ENCODE measurements at places on chromosomes 7 and 10.
A peak's percentile ranks its signal among the peaks of the same experiment; 100 is the strongest.

DNA sequence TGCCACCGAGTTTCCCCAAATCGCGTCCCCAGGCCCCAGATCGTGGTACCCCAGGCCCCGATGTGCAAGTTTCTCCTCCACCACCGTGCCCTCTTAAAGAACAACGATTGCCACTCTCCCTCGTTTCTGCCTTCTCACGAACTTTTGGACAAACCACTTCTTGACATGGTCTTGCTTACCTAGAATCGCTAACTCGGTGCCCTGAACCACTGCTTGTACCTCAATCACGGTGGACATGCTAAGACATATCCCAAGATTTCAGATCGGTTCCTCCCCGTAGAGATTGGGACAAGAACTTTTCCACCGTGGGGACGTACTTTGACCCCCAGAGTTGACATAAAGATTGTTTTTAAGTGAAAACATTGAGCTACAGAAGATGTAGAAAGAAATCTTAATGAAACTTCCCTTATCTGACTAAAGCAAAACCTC, 477 bp upstream of the ZC3HAV1 start:
- DNase-seq, result no peak

- DNase-seq, result no peak
Measured at GRCh38 chr7:41448104-41448503, 254.8 kb downstream of the INHBA start.

- DNase-seq, result no peak
Measured at GRCh38 chr7:138755331-138755747, 42.5 kb upstream of the TMEM213 start.

DNA sequence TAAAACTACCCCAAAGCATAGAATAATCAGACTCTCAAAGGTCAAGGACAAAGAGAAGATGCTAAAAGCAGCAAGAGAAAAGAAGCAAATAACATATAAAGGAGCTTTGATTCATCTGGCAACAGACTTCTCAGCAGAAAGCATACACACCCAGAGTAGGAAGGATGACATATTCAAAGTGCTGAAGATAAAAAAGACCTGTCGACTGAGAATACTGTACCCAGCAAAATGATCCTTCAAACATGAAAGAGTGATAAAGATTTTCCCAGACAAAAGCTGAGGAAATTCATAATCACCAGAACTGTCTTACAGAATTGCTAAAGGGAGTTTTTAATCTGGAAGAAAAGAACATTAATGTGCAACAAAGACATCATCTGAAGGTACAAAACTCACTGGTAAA, 14.9 kb downstream of the KCNK18 start:
- DNase-seq, result no peak

GRCh38 chr7:144057954-144058353, 9.2 kb downstream of the OR2A5 start:
- DNase-seq, result no peak

DNA sequence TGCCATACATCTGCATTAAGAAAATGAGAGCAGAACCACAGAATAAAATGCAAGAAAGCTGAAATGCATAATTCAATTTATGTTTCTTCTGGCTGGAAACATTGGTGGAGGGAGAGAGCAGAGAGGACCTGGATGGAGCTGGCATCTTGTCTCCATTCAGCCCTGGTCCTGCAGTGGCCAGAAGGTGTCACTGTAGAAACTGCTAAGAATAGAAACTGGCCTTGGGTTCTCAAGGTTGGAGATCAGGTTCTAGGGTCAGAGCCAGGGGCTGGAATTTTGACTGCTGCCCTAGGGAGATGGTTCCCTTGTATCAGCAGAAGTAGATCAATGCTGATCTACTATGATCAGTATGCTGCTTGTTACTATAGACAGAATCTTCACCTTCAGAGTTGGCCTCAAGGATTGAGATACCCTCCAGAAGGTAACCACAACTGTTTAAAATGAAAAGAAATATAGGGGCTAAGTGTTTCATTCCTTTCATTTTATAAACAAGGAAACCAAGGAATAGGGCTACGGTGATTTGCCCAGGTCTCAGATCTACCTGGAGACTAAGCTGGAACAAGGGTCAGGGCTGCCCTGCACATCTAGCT, 13.1 kb downstream of the TAS2R41 start:
- DNase-seq, result no peak

- no peak for DNase-seq
Measured at GRCh38 chr10:43215758-43216455, 51.0 kb downstream of the RASGEF1A start.

GRCh38 chr7:712381-713138, 13.9 kb upstream of the DNAAF5 start:
- DNase-seq, result no peak

GRCh38 chr7:69699931-69700330, 101.7 kb downstream of the AUTS2 start:
- DNase-seq, result no peak

GRCh38 chr10:15419279-15419874, 48.3 kb upstream of the FAM171A1 start:
- DNase-seq, result peak; percentile 52

- DNase-seq, result no peak
Measured at GRCh38 chr7:139106959-139107358, 2.6 kb downstream of the ZC3HAV1 start.

GRCh38 chr10:97580421-97581367, 3.5 kb upstream of the HOGA1 start:
- no peak for DNase-seq

GRCh38 chr10:124648738-124649137, 95.4 kb downstream of the FAM53B start:
- DNase-seq, result peak; percentile 51

DNA sequence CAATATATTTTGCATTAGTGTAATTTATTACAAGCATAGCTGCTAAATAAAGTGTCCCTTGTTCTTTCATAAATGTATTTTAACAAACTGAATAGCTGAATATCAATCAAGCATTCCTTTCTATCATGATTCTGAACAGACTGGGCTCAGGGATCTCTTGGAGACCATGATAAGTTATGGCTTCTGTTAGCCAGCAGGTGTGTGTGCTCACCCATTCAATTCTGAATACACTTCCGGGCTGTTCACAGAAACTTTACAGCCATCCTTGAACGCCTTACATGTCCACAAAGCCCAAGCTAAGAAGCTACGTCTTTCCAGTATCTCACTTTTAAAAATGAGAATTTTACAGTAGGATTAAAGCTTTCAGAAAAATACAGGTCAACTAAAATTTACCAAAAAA, 115.1 kb downstream of the SVIL start:
- no peak for DNase-seq

DNA sequence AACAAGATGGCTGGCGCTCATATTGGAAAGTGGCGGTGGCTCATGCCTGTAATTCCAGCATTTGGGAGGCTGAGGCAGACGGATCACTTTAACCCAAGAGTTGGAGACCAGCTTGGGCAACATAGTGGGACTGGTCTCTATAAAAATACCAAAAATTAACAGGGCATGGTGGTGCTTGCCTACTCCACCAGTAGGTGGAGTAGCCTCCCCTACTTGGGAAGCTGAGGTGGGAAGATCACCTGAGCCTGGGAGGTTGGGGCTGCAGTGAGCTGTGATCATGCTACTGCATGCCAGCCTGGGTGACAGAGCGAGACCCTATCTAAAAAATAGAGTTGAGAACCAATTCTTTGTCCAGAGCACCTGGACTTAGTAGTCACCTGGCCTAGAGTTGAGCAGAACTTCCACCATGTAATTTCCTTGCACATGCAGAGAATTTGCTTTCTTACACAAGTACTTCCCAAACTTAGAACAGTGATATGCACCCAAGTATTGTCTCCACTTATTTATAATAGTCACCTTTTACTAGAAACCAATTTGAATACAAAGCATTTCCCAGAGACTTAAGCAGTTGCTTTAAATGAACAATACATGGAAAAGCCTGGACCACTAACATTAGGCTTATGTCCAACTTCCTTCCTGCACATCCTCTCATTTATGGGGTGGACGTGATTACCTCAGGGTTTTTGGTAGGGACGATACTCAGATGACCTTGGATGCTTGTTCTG, 15.9 kb downstream of the LAMB4 start:
- DNase-seq, result no peak

GRCh38 chr10:120422457-120422856, 34.6 kb upstream of the PLPP4 start:
- DNase-seq, result no peak

DNA sequence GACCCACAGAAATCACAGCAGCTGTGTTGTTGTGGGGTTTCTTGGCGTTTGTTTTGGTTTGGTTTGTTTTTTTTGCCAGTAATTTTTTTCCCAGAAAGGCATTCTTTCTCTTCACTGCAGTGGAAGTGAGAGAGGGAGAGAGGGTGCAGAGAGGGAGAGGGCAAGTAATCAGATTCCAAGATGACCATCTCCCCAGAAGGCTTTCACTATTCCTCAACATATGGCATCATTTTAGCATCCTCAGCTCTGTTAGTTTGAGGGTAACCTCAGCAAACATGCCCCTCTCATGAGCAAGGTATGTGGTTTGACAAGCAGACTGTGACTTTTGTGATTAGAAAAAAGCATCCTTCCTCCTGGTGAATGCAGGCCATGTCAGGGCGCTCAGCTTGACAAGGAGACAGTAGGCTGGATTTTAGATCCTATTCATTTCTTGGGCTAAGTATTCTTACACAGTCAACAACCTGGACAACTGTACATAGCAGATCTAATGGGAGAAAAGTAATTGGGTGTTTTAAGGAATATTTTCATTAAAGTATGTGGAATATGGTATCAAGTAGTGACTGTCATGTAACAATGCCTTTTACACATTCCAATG, 86.3 kb upstream of the PIK3CG start:
- DNase-seq, result no peak

- no peak for DNase-seq
Measured at GRCh38 chr10:56466005-56466404, 104.9 kb upstream of the ZWINT start.

DNA sequence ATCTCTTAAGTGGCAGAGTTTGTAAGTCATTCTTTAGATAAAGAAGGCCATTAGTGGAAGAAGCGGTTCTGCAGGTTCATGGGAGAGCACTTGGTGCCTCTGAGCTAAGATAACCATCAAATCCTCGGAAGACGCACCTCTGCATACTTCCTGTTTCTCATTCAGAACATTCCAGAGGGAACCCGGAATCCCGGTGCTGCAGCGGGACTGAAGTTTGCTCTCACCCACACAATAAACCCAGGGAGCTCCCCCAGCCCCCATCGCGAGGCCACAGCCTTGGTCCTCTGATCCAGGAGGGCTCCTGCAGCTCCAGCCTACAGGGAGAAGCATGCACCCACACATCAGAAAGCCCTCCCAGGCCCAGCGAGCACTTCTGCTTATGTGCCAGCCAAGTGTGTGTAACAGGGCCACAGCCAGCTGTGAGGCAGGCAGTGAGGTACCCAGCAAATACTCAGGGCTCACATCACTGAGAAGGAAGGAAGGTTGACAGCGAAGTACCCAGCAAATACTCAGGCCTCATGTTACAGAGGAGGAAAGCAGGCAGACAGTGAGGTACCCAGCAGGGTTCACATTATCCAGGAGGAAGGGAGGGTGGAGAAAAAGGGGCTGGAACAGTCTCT, 142.4 kb downstream of the DIP2C start:
- no peak for DNase-seq

- no peak for DNase-seq
Measured at GRCh38 chr7:75690121-75690523, 48.6 kb downstream of the HIP1 start.

GRCh38 chr10:5283305-5284158, 81.2 kb upstream of the UCN3 start:
- DNase-seq, result peak; percentile 29

DNA sequence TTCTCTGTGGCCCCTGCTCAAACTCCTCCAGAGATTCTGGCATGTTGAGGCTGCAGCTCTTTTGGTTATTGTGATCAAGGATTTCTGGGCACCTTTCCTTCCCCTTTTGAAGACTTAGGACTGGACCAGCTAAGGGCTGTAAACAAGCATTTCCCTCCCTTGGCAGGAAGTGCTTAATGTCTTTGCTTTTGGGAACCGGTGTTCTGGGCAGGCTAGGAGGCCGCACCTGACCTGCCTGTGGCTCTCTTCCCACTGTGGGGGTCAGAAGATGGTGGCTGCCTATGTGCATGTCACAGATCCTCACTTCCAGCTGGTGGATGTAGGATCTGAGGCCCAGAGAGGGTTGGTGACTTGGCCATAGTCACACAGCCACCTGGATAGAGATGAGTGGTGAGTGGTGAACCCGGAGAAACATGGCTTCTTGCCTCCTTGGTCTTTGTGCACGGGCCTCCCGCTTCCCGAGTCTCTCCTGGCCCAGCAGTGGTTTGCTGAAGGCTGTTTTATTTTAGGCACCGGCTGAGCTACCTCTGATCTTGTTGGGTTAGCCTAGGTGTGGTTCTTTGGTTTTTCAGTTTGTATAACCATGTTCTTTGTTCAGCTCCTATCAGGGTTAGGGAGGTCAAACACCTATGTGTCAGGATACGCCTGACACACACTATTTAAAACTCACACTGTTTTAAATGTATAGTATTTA, 82.0 kb downstream of the GRK5 start:
- DNase-seq, result no peak

- no peak for DNase-seq
Measured at GRCh38 chr7:116572036-116572435, 47.2 kb downstream of the CAV1 start.

DNA sequence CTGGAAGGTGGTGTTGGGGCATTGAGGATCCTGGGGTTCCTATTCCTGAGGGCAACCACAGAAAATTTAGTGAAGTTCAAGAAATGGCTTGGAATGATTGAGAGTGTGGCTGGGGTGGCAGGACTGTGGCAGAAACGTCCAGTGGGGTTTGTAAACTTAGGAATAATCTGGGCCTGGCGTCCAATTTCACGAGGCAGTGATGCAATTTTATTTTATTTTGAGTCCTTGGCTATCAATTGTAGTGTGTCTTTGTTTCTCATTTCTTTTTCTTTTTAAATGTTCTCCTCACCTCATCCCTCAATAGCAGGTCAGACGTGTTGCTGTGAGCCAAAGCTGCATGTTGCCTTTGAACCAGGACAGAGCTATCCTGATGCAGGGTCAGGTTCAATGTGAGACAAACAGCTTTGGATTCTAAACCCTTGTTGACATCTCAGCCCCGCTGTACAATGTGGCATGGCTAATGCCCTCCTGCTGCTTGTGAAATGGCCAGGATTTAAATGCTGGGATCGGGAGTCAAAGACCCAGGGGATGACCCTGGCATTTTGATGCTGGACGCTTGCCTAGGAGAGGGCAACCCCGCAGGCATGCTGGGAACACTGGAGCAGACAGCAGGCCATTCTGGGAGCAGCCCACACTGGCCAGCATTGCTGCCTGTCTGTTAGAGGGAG, 64.8 kb downstream of the RBM20 start:
- DNase-seq, result no peak

DNA sequence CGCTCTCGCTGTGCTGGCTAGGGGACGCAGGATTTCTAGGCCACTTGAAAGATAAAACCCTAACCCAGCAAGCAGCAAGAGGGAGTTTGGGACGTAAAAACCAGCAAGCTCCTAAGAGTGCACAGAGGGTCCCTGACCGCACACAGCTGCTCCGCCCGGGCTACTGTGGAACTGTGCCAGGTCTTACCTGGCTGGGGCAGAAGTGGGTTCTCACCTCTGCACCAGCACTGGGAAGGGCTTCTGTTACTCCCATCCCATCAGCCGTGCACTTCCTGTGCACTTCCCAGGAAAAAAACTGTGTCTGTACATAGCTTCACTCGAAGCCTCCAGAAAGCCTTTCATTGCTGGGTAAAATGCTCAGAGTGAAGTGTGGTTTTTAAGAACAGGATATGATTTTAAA, 45.9 kb upstream of the PTF1A start:
- DNase-seq, result peak; percentile 3

GRCh38 chr7:92200791-92201190, 21.8 kb upstream of the LRRD1 start:
- DNase-seq, result no peak

Measured in renal pelvis (tissue), 12 donors.